Effector CD4-positive, alpha-beta T cell (primary cell): ENCODE measurements at places on chromosomes 2 and 18.

GRCh38 chr2:201879996-201880395, 73.7 kb downstream of the CDK15 start:
- no peak for DNase-seq

- no peak for DNase-seq
Observed at GRCh38 chr2:166115589-166115988, 12.2 kb downstream of the SCN1A start.

- no peak for DNase-seq
Observed at GRCh38 chr2:232434091-232434490, 21.9 kb upstream of the ALPI start.

DNA sequence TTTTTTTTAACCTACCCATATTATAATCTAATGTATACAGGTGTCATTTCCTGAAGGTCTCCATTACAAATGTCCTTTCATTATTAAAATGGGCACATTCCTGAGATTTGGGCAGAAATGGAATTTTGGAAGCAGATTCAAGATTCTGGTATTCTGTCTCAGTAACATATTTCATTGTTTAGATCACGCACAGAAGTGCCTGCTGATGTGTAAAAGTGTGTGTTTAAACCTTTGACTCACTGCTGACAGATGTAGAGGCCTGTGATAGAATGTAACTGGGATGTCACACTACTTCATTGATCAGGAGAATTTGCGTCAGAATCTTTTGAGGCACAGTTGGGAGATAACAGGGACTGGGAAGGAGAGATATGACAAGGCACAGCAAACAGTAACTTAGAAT, 276.8 kb upstream of the EPAS1 start:
- no peak for DNase-seq

DNA sequence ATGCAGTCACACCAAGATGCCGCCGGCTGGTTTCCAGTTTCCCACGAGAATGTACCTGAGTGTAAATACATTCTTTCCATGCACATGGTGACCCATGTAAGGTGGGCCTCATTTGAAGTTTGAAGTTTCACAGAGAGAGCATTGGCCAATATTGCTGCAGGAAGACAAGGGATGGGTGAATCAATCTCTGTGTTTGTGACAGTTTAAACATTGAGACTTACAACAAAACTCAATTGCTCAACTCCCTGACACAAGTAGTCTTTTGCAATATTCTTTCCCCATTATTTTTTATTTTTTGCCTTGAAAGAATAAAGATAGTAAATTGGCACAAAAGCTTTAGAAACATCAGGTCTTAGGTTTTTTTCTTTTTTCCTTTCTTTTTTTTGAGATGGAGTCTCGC, 5.1 kb downstream of the SERPINB2 start:
- DNase-seq = no peak

- DNase-seq = no peak
Observed at GRCh38 chr2:54945391-54946219, 104.6 kb downstream of the RTN4 start.

GRCh38 chr2:198254536-198255090, 450.2 kb downstream of the PLCL1 start:
- DNase-seq = no peak

DNA sequence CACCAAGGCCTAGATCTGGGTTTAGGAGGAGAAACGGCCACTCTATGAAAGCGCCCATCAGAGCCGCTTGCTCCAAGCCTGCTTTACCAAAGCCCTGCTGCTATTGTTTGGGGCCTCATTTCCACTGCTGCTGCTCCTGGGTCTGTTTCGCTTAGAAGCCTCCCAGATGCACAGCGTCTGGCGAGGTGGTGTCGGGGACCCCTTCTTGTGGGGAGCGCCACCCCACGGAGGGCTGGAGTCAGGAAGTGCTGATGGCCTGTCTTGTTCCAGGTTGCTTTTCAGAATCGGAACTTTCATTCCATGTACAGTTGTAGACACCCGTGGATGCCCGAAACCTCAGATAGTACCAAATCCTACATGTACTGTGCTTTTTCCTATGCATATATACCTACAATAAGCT, 204.9 kb upstream of the TWIST2 start:
- no peak for DNase-seq

- DNase-seq = no peak
Observed at GRCh38 chr18:79864006-79864725, 66.4 kb downstream of the KCNG2 start.
